GM12891 (cell line): ENCODE measurements at places on chromosomes 5 and 9.

DNA sequence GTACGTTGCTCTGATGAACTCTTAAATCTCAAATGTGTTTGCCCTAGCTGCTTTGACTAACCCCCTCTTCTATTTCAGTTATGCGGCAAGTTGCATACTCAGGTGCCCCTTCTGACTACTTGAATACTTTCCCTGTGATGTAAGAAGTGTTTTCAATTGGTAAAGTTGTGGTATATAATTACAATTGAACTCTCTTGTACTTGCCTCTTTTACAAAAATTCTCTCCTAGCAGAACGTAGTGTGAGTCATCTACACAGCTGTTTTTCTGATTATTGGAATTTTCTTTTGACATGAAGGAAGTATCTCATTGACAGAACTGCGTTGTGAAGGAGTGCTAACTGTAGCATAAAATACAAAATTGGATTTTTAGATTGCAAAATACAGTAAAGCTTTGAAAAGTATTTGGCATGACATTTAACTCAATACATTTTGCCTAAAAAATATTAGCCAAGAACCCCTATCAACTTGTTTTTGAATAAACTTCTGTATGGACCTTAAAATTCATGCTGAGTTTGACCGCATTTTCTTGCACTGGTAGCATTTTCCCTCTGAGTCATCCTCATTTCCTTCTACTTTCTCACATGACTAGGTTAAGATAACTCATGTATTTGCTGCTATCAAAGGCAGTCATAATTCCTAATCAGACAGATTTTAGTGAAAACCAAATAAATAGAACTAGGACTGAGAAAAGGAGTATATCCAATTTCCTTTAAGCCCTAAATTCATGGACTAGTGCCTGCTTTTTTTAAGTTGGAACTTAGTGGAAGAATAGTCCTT lies 6.3 kb downstream of the CRHBP start:
- no peak for DNase-seq

- DNase-seq, result no peak
Observed at GRCh38 chr9:137797206-137798120, 80.1 kb upstream of the CACNA1B start.

DNA sequence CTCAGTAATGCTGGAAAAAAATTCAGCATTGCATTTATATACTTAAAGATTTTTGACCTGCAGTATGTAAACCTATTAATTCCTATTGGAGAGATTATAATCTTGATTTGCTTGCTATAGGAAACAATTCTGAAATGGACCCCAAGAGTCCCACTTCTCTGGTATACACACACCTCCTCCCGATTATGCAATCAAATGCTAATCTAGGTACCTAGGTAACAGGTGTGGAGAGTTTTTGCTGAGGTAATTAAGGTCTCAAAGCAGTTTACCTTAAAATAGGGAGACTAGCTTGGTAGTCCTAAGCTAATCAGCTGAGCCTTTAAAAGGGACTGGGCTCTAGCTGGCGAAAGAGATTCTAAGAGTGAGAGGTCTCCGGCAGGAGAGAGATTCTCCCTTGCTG lies 22.2 kb downstream of the ISOC1 start:
- no peak for DNase-seq

DNA sequence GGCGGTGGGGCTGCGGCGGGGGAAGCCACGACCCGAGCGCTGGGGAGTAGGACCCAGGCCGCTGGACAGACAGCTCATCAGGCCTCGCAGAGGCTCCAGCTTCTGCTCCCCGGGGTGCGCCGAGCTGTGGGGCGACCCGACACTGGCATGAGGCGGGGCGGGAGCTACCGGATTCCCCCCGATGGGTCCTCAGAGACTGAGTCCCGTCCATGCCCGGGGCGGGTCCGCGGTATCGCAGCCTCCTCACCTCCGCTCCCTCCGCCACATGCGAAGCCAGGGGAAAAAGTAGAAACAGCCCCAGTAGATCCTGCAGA lies 2.6 kb upstream of the CCL27 start:
- no peak for DNase-seq

DNA sequence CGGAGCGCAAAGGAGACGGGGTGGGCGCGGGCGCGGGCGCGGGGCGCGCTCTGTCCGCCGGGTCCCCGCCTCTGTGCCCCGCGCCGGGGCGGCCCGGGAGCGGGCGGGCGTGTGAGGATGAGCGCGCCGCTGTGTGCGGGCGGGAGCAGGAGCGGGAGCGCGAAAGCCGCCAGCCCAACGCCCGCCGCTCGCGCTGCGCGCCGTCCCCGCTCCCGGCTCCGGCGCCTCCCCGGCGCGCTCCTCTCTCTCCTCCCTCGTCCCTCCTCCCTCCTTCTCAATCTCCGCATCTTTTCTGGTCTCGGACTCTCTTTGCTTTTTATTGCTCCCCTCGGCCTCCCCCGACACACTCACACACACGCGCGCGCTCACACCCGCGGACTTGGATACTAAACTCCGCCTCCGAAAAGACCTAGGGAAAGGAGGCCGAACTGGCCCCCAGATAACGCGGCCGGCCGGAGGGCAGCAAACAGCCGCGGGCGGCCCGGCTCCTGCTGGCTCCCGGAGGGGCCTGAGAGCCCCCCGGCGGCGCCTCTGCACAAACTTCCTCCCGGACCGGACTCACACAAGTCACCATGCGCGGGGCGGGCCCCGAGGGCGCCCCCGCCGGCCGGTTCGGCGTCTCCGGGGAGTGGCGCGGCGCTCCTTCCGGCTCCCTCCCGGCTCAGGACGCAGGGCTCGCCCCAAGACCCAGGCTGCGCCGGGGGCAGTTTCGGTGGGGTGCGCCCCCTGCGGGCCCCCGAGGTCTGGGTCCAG lies at the start of gene FIBCD1:
FIBCD1 (minus strand) TSS at position 596 of the 753 bp plus-strand sequence. CDS start 640 bp downstream, outside the sequence.
- DNase-seq, result peak; percentile 75

DNA sequence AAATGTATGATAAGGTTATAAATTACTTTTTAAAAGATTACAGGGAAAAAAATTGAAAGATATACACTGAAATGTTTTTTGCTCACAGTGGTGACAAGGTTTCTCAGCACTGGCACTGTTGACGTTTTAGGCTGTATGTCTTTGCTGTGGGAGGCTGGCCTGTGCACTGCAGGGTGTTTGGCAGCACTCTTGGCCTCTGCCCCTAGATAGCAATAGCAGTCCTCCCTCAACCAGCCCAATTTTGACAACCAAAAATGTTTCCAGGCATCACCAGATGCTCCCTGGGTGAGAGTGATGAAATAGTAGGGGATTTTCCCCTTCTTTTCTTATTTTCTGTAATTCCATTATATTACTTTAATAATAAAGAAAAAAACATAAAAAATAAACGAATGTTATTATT lies 3.3 kb downstream of the CD274 start:
- DNase-seq, result no peak

DNA sequence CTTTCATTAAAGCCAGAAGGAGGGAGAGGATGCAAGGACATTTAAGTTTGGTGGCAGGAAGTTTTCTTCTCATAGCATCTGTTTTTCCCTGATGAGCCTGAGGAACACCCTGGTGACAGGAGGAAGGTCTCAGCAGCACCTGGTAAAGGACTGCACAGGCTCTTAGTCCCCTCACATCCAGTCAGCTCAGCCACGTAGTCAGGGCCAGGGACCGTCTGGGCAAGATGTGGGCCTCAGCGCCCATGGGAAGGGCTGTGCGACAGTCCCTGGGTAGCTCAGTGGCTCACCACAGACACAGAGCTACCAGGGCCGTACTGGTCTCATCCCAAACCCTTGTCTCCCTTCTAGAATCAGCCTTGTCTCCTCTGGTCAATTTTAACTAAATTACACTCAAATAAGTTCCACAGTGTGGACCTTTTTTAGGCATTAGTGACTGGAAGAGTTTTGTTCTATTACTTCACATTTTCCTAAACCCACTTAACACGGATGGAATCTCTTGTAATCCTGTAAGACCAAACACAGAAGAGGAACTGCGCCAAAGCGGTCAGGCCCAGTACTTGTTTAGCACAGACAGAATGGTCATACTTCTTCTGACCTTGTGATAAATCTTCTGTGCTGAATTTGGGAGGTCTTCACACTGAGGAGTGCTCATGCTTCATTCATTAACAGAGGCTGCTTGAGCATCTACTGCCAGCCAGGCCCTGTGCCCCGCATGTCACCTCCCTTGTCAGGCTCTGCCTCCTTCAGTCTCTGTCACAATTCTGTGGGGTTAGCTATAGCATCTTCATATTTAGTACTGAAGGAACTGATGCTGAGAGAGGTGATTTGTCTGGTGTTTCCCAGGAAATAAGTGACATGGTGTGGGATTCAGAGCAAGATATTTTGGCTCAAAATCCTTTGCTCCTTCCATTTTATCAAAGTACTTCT lies 91.4 kb downstream of the ANGPTL2 start:
- DNase-seq, result no peak

DNA sequence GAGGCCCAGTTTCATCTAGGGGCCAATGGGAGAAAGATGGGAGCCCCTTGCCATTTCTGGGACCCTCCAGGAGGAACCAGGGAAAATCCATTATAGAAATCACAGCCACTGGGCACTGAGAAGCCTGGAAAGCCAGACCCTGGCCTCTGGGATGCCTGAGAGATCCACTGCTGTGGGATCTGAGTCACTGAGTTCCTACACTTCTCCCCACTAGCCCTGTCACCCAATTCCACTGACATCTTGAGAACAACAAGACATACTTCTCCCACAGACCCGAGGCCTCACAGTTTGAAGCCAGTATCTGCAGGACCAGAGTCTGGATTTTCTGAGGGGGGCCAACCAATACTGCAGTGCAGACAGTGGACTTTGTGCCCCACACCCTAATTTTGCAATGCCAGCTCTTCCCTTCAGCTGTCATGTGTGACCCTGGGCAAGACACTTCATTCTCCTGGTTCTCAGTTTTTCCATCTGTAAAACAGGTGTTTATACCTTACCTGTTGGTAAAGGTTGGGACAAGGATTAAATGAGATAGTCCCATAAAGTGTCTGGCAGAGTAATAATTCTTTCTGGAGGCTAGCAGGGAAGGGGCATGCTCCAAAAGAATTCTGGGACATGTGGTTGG lies 46.5 kb downstream of the CXXC5 start:
- no peak for DNase-seq

GRCh38 chr9:81771571-81771970 lies 82.2 kb upstream of the TLE1 start:
- DNase-seq, result no peak

DNA sequence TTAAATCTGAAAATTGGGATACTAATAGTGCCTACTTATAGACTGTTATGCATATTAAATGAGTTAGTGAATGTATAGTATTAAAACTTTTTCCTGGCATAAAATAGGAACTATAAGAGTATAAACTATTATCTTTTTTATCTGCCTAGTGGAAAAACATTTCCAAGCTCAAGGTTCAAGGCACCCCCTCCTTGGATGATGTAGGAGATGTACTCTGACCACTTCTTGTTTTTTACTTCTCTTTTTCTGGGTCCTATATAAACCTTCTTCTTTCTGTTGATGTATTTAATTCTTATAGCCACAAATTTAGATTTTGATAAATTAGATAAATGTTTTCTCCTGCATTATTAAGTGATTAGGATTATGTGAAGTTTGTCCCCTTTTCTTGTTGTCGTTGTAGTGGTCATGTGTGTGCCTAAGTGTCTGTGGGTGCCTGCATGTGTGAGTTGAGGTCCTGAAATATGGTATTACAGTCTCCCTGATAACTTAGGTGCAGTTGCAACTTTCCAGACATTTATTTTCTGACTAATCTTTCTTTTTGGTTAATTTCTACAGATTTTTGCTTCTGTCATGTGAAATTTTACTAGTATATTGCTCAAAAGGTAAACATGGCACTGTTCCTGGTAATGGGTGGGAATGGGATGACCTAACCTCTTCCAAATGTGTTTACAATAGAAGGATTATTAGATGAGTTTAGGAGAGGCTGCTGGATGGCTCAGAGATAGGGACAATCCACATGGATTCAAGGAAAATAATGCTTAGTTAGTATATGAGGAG lies 160.8 kb upstream of the CDKN2B start:
- DNase-seq, result no peak

- DNase-seq, result no peak
Observed at GRCh38 chr9:127567035-127567729, 44.9 kb upstream of the STXBP1 start.

GRCh38 chr5:159965031-159965837 lies 43.7 kb upstream of the TTC1 start:
- DNase-seq, result no peak

DNA sequence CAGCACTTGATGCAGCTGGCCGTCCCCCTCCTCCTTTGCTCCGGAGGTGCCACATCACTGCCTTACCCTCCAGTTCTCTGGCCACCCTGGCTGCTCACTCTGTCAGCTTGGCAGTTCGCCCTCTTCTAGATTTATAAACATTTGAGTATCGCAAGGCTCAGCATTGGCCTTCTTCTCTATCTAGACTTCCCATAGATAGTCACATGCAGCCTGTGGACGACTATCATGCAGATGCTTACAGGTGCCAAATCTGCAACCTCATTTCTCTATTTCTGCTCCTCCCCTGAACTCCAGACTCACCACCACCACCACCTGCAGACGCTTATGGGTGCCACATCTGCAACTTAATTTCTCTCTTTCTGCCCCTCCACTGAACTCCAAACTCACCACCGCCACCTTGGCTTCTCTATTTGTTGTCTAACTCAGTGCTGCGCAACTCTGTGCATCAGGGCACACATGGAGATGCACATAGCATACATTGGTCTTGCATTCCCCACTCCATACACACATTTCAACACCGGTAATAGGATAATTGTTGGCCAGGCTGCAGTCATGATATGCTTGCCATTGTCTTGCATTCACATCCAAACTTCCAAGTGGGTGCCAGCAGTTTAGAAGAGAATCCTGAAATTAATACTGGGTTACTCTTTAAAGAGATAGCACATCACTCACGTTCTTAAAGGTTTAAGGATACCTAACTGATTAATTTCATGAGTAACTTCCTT lies 1.9 kb upstream of the DAP start:
- no peak for DNase-seq

- no peak for DNase-seq
Observed at GRCh38 chr9:90251316-90251715, 391.3 kb downstream of the DIRAS2 start.

GRCh38 chr9:137317021-137317717 lies 15.1 kb upstream of the NRARP start:
- DNase-seq, result peak; percentile 22

DNA sequence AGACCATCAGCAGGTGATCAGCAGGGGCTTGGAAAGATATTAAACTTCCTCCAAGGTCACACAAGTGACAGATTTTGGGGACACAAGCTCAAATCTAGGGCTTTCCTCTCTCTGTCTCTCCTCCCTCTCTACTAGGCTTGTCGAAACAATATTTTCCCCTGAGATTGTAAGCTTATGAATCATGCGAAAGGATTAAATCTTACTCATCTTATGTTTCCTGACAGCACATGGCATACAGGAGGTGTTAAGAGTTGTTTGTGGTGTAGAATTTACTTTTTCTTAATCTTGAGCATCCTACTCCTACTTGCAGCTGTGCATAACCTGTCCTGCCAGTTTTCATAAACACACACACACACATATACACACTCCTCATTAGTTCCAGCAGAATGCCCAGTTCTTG lies 186.3 kb downstream of the MARCHF11 start:
- DNase-seq, result no peak
